ENCODE measurements at places on chromosomes 7 and 10.
A peak's percentile ranks its signal among the peaks of the same experiment; 100 is the strongest.

DNA sequence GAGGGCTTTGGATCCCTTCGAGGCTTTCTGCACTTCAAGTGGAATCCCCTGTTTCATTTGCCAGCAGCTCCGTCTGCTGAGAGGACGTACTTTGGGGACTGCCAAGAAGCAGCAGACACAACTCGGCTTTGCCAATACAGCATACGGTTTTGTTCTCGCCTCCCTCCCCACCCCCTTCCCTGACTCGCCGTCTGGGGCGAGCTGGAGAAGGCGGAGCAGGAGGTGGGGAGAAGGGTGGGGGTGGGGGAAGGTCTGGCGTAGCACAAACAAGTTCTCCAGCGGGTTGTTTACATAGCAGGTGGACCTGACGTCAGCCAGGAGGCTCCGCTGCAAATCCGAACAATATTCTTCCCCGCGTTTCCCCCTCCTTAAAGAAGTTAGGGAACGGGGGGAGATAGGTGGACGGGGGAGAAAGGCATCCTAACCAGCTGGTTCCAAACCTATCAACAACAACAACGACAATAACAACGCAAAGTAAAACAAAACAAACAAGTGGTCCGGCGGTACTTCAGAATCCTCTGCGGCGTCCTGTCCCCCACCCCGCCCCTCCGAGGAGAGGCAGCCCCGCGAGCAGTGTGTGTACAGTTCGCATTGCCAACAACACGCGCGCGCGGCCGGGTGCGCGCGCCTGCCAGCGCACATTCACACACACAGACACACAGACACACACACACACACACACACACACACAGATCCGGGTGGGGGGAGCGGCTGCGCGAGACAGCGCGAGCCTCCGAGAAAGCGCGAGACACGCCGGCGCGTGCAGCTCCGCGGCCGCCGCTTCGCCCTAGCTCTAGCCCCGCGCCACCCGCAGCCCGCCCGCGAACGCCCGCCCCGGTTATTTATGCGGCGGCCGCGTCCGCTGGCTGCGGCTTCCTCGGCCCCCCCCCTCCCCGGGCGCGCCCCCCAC, 167.0 kb upstream of the PPP1R3A start:
- peak; percentile 68 for DNase-seq

DNA sequence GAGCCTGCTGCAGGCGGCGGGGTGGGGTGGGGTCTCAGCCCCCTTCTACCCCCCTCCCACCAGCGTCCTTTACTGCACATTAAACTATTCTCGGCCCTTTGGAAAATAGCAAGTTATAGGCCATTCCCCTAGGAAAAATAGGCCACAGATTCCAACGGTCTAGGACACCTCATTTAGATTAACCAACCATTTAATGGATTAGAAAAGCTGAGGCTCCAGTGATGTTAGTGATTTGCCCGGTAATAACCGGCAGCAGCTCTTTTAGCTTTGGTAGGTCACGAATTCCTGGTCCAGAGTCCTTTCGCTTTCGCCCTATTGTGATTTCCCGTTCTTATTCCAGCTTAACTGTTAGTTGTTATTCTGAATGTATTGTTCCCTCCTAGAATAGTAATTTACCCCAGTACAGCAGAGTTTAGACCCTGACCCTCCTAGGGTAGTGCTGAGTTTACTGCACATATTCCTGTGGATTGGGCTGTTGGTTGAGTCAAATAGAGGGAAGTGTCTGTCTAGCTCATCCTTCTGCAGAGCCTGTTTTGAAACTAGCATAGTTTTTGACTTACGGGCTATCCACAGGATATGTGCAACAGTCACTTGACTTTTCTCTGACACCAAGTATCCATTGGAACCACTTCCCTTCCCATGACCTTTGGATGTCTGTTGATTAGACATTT, 754 bp downstream of the GSTO1 start:
- DNase-seq = no peak

DNA sequence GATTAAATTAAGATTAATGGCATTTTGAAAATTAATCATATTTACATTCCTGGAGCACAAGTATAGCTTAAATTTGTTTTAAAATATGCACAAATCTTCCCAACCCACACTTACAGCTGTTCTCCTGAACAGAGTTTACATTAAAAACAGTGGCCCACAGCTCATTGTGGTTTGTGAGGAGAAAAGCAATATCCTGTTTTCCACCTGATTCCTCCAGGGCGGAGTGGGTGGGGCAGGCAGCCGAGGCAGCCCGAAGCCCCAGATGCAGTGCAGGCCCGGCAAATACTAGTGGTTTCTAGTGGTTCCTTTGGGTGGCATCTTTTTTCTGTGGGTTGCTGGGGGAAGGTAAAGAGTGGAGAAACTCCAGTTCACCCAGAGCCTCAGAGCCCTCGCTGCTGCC, 280.8 kb downstream of the ARHGAP12 start:
- no peak for DNase-seq

DNA sequence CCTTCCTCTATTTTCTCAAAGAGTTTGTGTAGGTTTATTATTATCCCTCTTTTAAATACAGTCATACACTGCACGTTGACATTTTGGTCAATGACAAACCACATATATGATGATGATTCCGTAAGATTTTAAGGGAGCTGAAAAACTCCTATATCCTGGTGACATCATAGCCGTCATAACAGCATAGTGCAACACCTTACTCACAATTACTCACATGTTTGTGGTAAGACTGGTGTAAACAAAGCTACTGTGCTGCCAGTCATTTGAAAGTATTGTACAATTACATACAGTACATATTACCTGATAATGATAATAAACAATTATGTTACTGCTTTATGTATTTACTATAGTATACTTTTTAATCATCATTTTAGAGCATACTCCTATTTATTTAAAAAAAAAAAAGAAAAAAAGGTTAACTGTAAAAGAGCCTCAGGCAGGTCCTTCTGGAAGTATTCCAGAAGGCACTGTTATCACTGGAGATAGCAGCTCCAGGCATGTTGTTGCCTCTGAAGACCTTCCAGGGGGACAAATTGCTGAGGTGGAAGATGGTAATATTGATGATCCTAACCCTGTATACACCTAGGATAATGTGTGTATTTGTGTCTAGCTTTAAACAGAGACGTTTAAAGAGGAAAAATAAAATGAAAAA, 123.3 kb upstream of the CDK1 start:
- DNase-seq = no peak

DNA sequence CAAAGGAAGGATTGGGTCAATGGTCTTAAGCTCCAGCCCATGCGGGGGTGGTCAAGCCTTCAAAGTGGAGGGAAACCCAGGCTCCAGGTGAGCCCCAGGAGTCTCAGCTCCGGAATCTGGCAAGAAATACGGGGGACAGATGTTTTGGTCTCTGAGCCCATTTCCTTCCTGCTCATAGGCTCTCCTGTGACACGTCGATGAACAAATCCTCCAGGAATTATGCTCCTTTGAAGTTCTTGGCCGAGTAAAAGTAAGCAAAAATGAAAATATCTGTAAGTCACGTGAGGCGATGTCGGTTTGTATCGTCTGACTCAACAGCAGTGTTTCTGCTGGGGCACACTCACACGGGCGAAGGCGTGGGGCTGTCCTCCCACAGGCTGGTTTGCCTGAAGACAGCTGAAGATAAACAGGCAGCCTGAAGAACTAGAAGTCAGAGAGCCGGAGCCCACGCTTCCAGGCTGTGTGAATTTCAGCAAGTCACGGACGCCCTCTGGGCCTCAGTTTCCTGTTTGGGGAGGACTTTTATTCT, 52.6 kb upstream of the SMNDC1 start:
- DNase-seq = peak; percentile 39

DNA sequence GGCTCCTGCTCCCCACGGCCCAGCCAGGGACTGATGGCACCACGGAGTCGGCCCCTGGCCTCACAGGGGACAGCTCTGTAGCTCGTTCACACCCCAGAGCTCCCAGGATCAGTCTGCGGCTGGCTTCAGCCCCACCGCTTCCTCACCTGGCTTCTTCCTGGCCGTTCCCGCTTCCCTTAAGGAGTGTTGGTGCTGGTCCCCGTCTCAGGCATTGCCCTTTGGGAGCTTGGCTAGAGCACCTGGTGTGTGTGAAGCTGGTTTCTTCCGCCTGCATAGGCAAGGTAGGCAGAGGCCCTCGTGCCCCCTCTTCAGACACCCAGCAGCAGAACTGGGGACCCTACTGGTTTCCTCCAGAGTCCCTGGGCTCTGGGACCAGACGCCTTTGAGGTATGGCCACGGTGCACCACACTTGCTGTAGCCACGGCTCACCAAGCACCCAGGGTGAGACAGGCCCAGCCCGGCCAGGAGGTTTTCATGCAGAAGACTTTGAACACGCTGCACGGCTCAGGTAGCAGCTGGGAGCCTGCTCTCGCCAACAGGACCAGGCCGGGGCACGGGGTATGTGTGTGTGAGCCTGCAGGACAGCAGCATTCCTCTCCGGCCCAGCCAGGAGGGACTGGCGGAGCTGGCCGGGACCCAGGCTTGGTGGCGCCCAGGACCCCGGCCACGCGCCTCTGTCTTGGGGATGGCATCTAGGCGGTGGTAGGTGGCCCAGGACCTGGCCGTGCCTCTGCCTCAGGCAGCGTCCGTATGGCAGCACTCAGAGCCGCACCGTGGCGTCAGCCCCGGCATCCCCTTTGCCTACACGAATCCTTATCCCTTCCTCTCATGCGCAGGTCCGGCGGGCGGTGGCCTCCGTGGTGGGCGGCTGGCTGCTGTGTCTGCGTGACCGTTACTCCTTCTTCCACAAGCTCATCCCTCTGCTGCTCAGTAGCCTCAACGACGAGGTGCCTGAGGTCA, 13.2 kb upstream of the PRKAR1B start:
- no peak for DNase-seq

- DNase-seq = no peak
These were observed 781.1 kb downstream of the GATA3 start for GRCh38 chr10:8835453-8836167.

DNA sequence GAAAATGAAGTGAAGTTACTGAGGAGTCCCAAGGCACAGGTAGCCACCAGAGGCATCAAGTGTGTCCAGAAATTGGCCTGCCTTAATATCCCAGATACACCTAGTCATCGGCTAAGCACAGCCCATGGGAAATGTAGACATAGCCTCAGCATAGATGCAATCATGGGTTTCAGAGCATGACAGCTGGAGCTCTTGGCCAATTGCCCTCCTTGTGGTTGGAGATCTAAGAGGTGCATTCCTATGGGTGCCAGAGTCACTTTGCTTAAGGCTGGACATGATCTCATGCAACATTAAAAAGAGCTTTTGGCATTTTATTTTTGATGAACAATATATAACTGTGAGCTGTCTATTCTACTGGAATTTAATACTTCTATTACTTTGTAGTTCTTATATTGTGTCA, 758.0 kb upstream of the LRRTM3 start:
- no peak for DNase-seq

- peak; percentile 40 for DNase-seq
These were observed 1.5 kb downstream of the TRIL start for GRCh38 chr7:28956608-28957063.

DNA sequence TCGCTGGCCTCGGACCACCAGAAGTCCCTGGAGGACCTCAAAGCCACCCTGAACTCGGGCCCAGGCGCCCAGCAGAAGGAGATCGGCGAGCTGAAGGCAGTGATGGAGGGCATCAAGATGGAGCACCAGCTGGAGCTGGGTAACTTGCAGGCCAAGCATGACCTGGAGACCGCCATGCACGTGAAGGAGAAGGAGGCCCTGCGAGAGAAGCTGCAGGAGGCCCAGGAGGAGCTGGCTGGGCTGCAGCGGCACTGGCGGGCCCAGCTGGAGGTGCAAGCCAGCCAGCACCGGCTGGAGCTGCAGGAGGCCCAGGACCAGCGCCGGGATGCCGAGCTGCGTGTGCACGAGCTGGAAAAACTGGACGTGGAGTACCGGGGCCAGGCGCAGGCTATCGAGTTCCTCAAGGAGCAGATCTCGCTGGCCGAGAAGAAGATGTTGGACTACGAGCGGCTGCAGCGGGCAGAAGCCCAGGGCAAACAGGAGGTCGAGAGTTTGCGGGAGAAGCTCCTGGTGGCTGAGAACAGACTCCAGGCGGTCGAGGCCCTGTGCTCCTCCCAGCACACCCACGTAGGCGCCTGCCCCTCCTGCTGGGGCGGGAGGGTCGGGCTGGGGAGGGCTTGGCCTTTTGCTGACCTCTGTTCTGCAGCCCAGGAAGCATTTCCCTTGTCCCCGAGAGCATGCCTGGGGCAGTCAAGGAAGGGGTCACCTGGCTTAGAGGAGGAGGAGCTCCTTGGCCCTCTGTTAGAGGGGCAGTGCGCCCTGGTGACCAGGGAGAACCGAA, 77.3 kb upstream of the GTF2IRD1 start:
- DNase-seq = no peak

DNA sequence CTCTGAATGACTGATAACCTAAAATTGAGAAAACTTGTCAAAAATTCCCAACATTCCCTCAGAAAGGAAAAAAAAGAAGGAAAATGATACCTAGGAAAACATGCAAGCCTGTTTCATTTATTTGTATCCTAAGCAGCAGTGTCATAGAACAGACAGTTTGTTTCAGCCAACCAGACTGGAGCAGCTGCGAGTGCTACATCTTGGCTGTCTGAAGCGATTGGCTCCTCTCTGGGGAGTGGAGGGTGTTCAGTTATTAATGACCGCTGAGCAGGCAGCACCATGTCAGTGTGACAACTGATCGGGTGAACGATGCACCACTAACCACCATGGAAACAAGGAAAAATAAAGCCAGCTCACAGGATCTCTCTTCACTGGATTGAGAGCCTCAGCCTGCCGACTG, at the start of gene LRRN3:
LRRN3 (plus strand) TSS at position 282 of the 400 bp plus-strand sequence. CDS start 31,646 bp downstream, outside the sequence.
- peak; percentile 79 for DNase-seq

- DNase-seq = no peak
These were observed 181.4 kb upstream of the GPR26 start for GRCh38 chr10:123484722-123485121.

GRCh38 chr10:102395400-102396316, at the start of gene NFKB2:
Gene NFKB2 (plus strand): TSS chr10:102395705. CDS start chr10:102395960, 255 bp downstream.
- peak; percentile 65 for DNase-seq

DNA sequence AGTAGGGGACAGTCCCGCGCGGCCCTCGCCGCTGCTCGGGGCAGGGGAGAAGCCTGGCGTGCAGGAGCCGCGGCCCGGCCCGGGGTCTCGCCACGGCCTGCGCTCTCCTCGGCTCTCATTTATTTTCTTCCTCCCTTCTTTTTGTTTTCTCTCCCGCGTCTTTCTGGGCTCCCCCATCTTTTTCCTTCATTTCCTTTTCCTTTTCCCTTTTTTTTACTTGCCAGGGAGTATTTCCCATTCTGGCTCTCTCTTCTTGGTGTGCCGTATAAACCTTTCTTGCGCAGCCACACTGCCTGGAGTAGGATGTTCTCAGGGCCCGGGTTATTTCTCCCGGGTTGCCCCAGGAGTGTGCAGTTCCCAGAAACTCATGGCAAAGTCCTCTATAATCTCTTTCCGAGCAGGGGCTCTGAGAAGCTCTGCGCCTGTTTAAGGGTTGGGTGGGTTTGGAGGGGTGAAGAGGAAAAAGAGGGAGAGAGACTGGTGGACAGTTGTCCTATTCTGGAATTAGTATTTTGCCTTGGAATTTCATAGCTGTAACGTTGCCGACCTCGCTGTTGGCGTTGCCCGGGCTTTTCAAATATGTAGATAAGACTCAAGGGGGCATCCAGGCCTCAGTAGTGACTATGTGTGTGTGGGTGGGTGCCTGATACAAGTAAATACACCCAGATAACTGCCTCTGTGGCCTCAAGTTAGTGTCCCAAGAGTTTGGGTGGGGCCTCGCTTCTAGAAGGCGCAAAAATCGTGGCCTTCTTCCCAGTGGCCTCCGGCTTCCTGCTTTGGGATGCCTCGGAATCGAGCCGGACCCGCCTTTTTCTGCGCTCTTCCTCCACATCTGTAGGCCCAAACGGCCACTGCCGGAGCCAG, 4.3 kb upstream of the ZNF503 start:
- no peak for DNase-seq

- DNase-seq = no peak
These were observed 2.2 kb downstream of the GIMAP4 start for GRCh38 chr7:150569245-150569955.

- no peak for DNase-seq
These were observed 12.9 kb upstream of the MICU1 start for GRCh38 chr10:72638586-72639440.

- DNase-seq = no peak
These were observed 520 bp upstream of the WNT2 start for GRCh38 chr7:117323305-117323850.

Data from anterior cingulate cortex (tissue), 58 donors.